ENCODE measurements at places on chromosomes 2 and 18. TPM values are rescaled to one million over a fixed set of nuclear protein-coding genes. Genes with fewer than 3 reads are reported as not detected.

The ALLC gene
- polyA plus RNA-seq = not detected

The GALNT14 gene
- not detected for polyA plus RNA-seq

DNA sequence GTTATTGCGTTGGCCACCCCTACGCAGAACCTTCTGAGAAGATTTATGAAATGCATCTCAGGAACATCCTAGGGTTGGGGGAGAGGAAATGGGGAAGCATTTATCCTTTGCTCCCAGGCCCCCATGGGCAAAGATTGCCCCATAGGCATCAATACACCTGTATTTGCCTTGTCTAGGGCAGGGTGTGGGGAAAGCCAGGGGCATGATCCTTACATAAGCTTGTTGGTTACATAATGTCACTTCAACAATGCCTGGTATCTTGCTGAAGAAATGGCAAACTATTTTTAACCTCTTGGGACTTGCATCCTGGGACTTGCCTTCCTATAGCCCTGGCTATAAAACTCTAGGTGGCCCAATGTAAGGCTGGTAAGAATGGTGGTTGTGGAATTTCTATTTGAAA is 53.9 kb upstream of the SPRED2 start:
- H3K4me1 ChIP-seq = peaks cover 7% of the 10 kb centered on the region
- H3K36me3 ChIP-seq = no peaks in the 10 kb centered on the region
- DNase-seq = no peak
- H3K4me3 ChIP-seq = no peak overlapping the region

GRCh38 chr2:138239902-138240491 is 261.6 kb upstream of the SPOPL start:
- H3K27ac ChIP-seq = no peak overlapping the region
- no peak overlapping the region for H3K4me3 ChIP-seq
- no peaks in the 10 kb centered on the region for H3K4me1 ChIP-seq
- no peaks in the 10 kb centered on the region for H3K36me3 ChIP-seq
- no peaks in the 10 kb centered on the region for H3K27me3 ChIP-seq
